ENCODE measurements at places on chromosomes 13 and 19.

DNA sequence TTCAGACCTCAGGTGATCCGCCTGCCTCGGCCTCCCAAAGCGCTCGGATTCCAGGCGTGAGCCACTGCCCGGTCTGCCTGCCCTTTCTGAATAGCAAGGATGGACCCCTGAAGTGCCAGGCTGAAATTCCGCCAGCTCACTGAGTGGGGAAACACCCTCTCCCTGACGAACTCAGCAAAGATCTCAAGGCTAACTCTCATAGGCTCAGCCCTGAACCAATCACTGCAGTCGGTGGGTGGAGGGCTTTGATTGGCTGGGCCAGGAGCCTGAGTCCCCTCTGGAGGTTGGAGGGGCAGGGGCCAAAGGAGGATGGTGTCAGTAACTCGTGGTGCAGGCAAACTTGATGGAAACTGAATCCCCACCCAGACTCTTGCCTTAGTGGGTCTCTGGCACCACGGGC lies 11.2 kb upstream of the COMP start:
- DNase-seq, result no peak

- DNase-seq, result no peak
These were observed 561.2 kb upstream of the SLITRK1 start for GRCh38 chr13:84443463-84443862.

DNA sequence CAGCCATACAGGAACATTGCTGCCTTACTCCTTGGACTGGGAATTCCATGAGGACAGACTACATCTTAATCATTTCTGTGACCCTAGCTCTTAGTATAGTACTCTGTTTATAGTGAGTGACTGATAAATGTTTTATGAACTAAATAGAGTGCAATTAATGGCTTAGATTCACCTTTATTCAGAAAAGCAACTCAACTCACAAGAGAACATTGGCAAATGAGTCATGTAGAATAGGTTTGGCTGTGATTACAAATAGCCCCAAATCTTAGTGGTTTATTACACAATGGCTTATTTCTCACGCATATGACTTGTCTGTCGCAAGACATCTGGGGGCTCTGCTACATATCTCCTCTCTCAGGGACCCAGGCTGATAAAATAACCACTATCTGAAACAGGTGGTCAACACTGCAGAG lies 121.6 kb upstream of the KL start:
- DNase-seq, result peak; percentile 83

DNA sequence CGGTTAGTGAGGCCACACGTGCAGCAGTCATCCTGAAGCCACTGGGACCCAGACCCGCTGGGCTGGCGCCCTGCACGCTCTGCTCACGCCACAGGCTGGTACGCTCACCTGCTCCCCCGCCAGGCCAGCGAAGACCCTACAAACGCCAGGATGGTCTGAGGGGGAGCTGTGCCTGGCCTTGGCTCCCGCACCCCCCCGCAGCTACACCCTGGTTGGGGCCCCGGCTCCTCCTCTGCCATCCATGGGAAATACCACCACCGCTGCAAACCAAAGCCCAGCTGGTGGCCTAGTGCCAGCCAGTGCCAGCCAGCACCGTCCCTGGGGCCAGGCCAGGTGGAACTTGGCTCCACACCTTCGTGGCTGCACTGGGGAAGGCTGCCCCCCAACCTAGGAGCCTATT lies 23.3 kb upstream of the CACTIN start:
- DNase-seq, result no peak

GRCh38 chr19:41064974-41065569 lies 23.2 kb upstream of the CYP2A13 start:
- peak; percentile 53 for DNase-seq

DNA sequence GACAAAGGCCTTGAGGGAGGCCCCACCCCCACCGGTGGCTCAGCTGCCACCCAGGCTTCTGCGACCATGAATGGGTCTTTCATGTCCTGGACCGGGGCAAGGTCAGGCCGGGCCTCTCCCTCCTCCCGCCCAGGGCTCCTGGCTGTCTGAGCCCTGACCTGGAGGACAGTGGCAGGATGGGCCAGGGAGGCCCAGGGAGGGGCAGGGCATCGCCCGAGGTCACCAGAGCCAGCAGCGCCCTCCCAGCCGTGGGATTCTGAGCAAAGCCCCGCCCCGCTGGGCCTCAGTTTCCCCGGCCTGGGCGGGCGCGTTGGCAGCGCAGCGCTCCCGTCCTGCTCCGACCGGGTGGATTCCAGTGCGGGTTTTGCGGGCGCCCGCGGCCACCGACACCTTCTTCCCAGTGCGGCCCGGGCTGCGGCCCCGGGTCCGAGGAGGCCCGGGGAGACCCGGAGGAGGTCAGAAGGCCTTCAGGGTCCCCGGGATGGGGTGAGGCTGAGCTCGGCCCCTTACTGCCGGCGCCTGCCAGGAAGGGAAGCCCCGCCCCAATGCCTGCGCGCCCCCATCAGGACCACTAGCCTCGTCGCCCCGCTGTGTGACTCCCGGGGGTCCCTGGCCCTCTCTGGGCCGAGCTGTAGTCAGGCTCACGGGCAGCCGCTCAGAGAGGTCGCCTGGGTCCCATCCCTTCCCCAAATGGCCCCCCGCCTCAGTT lies 24.6 kb upstream of the SEMA6B start:
- no peak for DNase-seq

GRCh38 chr13:29513002-29513980 lies 82.2 kb downstream of the SLC7A1 start:
- DNase-seq, result peak; percentile 63

- no peak for DNase-seq
These were observed 33.0 kb downstream of the CYSLTR2 start for GRCh38 chr13:48686636-48687210.

Measured in ELR (cell line).